ENCODE measurements at places on chromosomes 6 and 20. TPM values are rescaled to one million over a fixed set of nuclear protein-coding genes. Genes with fewer than 3 reads are reported as not detected.

PDCD2 gene
- total RNA-seq, result 137 TPM

DNA sequence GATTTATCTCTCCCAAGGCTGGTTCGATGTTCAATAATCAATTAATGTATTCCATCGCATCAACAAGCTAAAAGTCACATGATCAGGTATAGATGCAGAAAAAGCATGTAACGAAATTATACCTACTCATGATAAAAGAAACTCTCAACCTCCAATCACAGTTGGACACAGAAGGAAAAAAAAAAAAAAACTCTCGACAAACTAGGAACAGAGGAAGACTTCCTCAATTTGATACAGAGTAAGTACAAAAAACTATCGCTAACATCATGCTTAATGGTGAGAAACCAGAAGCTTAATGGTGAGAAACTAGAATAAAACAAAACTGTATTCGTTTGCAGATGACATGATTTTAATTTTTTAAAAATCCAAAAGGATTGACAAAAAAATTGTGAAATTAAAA lies 62.0 kb upstream of the SMIM29 start:
- no peak for DNase-seq

- DNase-seq, result no peak
Measured at GRCh38 chr6:5123296-5124143, 38.4 kb downstream of the PPP1R3G start.

SPATS1 gene
- total RNA-seq, result 0.53 TPM

REM1 gene
- total RNA-seq, result not detected

GRCh38 chr20:48949304-48950170 lies 28.0 kb downstream of the ARFGEF2 start:
- no peak for DNase-seq
